ENCODE measurements at places on chromosomes 2 and 18.
A peak's percentile ranks its signal among the peaks of the same experiment; 100 is the strongest.

DNA sequence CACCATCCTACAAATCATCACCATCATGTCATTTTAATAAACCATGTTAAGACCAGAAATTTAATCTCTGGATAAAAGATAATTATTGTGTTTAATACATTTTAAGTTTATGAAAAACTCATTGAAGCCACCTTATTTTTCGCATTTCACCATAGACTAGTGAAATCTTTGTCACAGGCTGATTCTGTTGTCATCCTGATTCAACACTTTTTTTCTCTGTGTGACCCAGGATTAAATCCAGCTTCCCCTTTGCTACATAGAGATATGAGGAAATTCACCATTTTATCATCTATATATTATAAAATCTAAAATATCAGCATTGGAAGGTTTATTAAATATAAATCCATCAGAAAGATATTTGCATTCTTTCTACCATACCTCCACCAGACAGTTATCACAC lies 29.2 kb upstream of the MRO start:
- no peak for DNase-seq

GRCh38 chr2:84697895-84698294 lies 181.6 kb downstream of the DNAH6 start:
- no peak for DNase-seq

- no peak for DNase-seq
Measured at GRCh38 chr2:86484385-86484784, 43.2 kb downstream of the KDM3A start.

GRCh38 chr18:4078246-4078645 lies 376.9 kb downstream of the DLGAP1 start:
- no peak for DNase-seq

DNA sequence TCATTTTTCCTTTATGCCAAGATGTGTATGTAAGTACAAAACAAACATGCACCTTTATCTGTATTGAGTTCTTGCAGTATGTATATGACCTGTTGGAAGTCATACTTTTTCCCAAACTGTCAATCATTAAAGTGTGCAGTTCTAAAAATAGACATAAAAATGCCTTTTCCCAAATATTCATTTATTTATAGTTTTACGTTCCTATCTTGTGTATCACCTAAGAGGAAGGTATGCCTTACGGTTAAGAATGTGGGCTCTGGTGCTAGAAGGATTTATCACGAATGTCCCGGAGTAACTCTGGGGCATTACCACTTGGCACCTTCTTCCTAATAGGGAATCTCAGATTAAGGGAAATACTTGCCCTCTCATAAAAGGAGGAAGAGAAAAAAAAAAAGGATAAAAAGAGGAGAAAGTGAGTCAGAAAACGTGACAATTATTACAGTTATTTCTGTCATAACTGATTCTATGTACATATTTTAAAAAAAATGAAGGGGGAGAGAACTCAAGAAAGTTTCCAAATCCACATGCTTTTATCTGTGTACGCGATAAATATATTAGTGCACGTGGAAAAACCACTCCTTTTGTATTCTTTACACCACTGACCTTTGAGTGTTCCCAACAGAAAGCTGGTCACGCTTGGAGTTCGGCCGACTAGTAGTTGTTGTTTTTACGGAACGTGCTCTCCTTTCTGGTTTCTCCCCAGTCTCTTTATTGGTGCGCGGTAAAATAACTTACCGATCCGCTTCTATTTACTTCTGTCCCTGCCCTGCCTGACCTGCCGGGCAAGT lies 721 bp downstream of the MCEE start:
- DNase-seq: no peak

DNA sequence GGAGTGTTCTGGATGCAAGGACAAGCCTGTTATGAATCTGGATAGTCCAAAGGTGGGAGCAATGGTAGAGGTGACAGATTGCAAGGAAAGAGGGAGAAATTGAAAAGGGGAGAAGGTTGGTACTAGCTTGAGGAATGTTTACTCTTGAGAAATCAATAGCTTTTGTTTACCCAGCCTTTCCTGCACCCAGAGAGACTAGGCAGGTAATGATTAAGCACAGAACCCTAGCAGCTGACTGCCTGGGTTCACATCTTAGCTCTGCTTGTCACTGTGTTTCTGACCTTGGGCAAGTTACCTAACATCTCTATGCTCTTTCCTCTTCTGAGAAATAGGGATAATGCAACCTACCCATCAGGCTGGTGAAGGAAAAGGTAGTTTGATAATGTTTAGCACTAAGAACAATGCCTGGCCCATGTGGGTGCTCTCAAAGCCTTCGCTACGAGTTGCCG lies 178.6 kb downstream of the MGAT5 start:
- DNase-seq: no peak

DNA sequence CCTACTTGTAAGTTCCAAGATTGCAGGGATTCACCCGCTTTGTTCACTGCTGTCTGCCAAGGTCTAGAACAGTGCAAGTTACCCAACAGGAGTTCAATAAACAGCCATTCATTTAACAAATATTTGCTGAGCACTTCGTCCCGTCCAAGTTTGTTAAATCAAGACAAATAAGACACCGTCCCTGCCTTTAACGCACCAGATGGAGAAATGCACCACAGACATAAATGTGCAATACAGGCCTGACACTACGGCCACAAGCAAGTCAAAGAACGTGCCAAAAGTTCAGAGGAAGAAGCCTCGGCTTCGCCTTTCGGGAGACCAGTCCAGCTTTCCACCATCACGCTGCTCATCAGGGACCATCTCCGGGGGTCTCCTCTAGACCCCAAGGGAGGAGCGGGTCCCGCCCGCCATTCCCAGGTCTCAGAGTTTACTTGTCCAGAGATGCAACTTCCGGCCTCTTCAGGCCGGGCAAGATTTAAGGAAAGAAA lies 429 bp downstream of the C2orf76 start:
- no peak for DNase-seq

DNA sequence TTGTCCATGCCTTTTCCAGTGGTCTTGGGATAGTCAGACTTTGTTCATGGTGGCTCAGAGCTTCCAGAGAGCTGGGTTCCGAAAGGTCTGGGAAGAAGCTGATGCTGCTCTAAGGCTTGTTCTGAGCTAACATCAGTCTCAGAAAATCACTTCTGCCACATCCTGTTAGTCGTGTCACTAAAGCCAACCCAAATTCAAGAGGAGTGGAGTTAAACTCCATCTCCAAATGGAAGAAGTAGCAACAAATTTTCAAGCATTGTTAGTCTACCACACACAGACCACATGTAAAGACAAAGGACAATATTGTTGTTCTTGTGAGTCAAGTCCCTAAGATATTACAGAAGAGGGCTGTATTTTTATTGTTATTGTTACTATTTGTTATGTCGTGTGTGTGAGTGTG lies 77.8 kb downstream of the PID1 start:
- no peak for DNase-seq

- DNase-seq: no peak
Measured at GRCh38 chr2:30503007-30503694, 56.1 kb downstream of the LCLAT1 start.

DNA sequence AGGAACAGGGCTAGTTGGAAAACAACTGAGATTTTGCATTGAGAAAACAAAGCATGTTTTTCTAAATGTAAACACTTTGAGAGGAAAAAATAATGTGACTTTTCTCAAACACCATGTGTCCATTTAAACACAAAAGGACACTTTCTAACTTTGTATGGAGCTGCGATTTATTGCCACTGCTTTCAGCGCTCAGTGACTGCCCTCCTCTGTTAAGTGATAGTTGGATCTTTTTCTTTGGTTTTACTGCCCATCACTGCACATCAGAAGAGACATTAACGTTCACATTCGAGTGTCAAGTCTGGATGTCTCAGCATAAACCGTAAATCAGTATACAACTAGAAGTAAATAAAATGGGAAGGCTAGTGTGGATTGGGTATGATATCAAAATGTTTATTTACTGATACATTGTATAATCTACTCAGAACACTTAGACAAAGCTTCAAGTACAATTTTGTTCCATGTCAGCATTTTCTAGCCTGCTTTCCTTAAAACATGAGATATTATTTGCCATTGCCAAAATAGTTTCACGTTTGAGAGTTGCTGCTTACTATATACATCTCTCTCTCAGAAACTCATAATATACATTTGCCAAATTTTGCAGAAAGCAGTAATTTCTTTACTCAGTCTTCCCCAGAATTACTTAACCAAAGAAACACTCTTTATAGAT lies 237.6 kb downstream of the IKZF2 start:
- no peak for DNase-seq

GRCh38 chr2:66885775-66886383 lies 451.0 kb downstream of the MEIS1 start:
- no peak for DNase-seq

DNA sequence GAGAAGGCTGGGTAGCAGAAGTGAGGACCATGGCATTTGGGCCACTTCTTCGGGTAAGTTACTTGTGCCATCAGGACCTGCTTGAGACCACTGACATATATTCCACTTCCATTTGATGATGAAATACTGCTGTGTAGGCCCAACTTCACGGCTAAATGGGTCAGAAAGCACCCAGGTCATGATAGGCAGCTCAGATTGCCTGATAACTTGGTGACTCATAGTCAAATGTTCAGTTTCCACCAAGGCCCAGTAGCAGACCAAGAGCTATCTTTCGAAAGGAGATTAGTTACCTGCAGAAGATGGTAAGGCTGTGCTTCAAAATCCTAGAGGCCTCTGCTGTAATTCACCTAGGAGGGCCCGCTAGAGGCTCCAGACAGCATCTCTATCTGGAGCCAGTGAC lies 31.8 kb upstream of the MEX3C start:
- no peak for DNase-seq

GRCh38 chr2:36680012-36680411 lies 16.5 kb upstream of the VIT start:
- DNase-seq: no peak

DNA sequence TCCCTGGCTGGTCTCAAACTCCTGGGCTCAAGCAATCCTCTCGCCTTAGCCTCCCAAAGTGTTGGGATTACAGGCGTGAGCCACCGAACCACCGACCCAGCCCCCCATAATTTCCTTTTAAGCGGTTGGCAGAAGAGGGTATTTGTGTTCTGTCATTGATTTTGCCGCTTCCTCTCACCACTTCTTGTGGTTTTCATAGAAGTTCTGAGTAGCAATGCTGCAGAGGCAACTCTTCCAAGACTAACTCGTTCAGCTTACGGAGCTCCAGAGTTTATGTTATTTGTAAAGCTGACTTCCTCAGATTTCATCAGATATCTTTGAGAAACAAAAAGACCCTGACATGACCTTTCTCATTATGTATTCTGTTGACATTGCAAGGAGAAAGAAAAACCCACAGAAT lies 261.4 kb upstream of the KCNJ3 start:
- DNase-seq: no peak

- DNase-seq: no peak
Measured at GRCh38 chr2:186099826-186100225, 361.2 kb downstream of the FSIP2 start.

- no peak for DNase-seq
Measured at GRCh38 chr2:226308986-226309385, 490.6 kb downstream of the IRS1 start.

GRCh38 chr2:54456612-54457322 lies 640 bp downstream of the SPTBN1 start:
- peak; percentile 37 for DNase-seq

- no peak for DNase-seq
Measured at GRCh38 chr2:15816226-15816625, 124.1 kb upstream of the MYCN start.

DNA sequence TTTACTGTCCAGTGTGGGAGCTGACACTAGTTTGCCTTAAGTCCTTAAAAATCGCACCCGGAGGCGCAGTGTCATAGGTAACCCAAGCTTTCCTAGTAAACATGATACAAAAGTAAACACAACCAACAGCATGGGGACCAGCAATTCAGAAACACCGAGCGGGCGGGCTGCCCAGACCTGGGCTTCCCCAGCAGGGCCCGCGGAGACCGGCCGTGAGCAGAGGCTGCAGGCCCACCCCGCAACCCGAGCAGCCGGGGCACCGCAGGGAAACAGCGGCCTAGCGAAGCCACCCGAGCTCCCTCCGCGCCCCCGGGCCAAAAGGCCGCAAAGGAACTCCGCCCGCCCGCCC lies 296 bp downstream of the TTC21B start:
- peak; percentile 56 for DNase-seq

GRCh38 chr2:39335930-39336329 lies 92.2 kb upstream of the CDKL4 start:
- no peak for DNase-seq

DNA sequence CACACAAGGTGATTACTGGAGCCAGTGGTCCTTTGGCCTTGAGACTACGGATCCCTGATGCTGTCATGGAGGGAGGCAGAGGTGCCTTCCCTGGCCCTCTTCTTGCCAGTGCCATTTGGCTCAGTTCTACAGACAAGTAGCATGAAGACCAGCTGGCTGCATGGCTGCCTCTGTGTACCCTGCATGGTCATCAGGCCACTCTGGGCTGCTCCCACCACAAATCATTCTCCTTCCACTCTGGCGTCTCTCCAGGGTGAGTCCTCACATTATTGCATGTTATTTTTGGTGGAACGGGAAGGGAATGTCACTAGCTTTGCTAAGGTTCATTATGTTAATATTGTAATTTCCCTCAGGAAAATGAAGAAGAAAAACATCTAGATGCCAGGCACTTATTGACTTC lies 229.8 kb downstream of the VAPA start:
- DNase-seq: no peak

DNA sequence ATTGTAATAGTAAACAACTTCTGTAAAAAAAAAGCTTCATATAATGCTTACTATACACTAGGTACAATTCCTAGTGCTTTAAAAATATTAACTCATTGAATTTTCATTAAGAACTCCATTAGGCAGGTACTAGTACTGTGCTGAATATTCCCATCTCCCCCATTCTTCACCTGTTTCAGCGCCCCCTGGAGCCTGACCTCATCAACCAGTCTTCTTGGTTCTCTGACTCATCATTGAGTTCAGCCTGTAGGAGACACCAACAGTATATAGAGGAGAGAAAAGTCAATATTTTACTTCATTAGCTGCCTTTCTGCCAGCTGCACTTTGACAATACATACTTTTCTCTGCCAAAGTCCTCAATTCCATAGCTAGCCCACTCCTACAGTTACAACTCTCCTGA lies 1009.9 kb upstream of the KLHL29 start:
- no peak for DNase-seq

DNA sequence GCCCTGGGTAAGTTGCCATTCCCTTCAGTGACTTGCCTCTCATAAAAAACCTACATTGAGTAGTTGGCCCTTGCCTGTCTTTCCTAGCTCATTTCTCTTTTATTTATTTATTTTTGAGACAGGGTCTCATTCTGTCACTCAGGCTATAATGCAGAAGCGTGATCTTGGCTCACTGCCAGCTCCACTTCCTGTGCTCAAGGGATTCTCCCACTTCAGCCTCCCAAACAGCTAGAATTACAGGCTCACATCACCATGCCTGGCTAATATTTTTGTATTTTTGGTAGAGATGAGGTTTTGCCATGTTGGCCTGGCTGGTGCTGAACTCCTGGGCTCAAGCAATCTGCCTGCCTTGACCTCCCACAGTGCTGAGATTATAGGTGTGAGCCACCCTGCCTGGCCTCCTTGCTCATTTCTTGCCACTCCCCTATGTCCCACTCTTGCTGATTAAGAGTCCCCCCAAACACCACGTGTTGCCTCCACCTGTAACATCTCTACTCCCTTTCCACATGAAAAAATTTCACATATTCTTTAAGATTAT lies 12.6 kb downstream of the EVA1A start:
- no peak for DNase-seq

- DNase-seq: no peak
Measured at GRCh38 chr2:10370895-10371294, 68.2 kb downstream of the HPCAL1 start.

GRCh38 chr2:95115418-95115817 lies 6.2 kb downstream of the MRPS5 start:
- DNase-seq: peak; percentile 47

- no peak for DNase-seq
Measured at GRCh38 chr2:165163761-165164160, 40.1 kb downstream of the SCN3A start.

GRCh38 chr2:112880091-112880531 lies 30.9 kb upstream of the IL37 start:
- no peak for DNase-seq

All from NCI-H1930 (cell line).